Activated T-helper 1 cell treated with anti-CD3 and anti-CD28 coated beads, Interleukin-2, amount 50 U/mL, for 16 hours (primary cell): ENCODE measurements at places on chromosomes 6 and 20.

DNA sequence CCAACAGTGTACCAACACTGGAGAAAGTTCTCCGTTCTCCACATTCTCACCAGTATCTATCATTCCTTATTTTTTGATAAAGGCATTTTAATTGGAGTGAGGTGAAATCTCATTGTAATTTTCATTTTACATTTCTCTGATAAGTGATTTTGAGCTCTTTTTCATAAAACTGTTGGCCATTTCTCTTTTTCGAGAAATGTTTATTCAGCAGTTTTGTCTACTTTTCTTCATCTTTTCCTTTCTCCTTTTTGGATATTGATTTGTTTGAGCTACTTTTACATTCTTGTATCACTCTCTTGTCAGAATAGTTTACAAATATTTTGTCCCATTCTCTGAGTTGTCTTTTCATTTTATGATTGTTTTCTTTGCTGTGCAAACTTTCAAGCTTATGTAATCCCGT lies 555.2 kb downstream of the COL12A1 start:
- no peak for DNase-seq

DNA sequence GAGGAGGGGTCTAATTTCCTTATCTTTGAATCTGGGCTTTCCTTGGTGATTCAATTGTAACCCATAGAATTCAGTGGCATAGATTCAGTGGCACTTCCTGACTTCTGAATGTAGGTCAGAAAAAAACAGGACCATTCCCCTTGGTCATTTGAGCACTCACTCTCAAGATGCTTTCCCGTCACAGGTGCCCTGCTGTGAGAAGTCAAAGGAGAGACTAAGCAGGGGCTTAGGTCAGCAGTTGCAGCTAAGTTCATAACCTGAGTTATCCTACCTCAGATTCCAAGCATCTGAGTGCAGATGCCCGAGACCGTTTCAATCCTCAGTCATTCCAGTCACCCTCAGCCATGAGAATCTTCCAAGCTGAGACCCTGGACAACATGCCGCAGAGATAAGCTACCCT lies 506.6 kb downstream of the FRK start:
- no peak for DNase-seq

GRCh38 chr6:34858681-34859080 lies 29.2 kb downstream of the TAF11 start:
- no peak for DNase-seq

- no peak for DNase-seq
These were observed 14.6 kb upstream of the ARMC12 start for GRCh38 chr6:35722121-35722761.

DNA sequence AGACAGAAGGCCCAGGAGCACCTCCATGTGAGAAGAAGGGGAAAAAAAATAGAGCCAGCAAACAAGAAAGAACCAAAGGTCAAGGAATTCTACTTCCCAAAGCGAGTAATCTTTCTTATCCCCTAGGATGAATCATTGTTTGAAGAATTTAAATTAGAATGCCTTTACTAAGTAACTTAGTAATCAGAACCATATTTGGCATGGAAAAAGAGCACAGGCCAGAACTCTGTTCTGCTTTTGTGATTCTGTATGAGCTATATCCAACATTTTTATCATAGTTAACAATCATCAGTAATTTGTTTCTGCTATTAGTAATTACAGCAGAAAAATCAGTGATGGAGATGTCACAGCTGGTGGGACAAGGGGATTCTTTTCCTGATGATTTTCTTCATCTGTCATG lies 228.8 kb upstream of the FAM83B start:
- no peak for DNase-seq

DNA sequence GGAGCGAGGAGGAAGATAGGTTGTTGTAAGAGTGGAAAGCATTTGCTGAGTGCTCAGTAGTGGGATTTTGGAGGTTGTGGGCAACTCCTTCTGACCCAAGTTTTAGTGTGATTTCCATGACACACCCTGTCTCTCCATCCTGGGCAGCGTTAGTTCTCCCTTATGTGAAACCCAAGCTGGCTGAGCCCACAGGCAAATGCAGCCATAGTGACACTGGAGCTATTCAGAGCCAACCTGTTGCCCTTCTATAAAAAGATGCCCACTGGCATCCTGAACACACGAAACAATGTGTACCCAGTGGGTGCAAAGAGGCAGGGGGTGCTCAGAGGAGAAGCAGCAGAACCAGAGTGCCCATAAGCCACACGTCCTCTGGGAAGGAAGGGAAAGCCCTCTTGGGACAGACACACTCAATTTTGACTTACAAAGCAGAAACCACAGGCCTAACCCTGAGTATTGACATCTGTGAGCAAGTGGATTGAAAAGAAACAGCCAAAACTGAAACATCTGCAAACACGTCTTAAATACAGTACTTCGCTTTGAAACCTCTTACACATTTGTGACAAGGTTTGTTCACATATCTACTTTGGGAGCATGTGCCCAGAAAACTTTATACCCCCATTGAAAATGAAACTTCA lies 54.6 kb downstream of the BPIFB1 start:
- DNase-seq = no peak

DNA sequence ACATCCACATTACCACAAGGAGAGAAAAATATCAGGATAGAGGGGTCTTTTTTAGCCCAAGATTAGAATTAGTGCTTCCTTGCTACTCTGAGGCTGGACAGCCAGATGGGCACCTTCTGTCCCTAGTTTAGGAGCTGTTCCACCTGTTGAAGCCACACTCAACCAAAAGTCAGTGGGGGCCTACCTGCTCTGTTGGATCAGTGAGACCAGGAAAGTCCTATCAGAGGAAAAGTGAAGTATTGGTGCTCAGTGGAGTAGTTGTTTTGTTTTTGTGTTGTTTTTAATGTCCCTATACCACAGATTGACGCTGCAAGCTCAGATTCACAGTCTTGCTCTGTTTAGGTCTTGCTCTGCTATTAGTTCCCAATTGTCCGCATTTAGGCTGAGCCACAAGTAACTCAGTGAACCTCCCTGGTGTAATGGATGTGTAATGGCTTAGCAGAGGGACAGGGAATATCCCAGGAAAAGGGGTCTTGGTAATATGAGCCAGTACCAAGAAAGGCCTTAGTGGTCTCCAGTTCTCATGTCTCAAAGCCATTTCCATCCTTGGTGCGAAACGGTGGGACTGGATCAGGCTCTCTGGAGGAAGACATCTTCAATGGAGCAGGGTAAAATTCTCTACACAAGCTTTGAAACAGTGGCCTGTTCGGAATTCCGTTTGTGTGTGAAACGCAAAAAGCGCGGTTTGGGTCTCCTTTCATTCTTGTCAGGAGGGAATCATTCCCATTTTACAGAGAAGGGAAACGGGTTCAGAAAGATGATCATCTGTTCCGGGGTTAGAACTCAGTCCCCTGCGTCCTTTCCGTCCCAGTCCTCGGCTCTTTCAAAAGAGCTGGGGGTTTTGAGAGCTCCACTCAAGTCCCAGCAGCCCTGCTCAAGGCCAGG lies 631 bp upstream of the PABPC1L start:
- DNase-seq = no peak

DNA sequence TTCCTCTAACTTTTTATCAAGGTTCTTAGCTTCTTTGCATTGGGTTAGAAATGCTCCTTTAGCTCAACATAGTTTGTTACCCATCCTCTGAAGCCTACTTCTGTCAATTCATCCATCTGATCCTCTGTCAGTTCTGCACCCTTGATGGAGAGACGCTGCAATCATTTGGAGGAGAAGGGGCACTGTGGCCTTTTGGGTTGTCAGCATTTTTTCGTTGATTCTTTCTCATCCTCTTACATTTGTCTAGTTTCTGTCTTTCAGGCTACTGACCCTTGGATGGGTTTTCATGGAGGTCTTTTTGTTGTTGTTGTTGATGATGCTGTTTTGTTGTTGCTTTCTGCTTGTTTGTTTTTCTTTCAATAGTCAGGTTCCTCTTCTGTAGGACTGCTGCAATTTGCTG lies 26.3 kb upstream of the HMGN3 start:
- DNase-seq = no peak

DNA sequence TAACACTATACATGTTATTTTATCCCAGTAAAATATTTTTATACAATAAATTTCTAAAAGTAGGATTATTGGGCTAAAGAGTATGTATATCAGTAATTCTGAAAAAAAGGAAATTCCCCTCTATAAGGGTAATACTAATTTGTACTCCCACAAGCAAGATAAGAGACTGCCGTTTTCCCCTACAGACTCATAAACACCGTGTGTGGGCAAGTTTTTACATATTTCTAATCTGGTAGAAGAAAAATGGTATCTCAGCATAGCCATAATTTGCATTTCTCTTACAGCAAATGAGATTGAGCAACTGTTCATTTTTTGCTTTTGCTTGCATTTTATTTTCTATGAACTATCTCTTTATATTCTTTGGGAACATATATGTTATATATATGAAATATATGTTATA lies 26.0 kb upstream of the MYMX start:
- no peak for DNase-seq

DNA sequence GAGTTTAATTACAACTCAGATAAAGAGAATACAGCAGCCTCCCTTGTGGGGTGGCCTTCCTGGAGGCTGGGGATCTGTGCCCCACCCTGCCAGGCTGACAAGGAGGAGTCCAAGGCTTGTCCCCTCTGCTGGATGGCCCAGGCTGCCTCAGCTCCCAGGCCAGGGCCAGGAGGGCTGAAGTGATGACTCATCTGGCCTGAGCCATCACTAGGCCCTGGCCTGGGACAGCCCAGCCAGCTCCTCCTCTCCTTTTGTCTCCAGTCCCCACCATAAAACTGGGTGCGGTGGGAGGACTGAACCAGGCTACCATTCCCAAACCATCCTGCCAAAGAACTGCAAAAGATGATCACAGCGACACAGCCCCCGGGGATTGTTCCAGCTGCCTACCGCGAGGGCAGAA lies 15.0 kb downstream of the GRM4 start:
- DNase-seq = no peak

- no peak for DNase-seq
These were observed 15.1 kb upstream of the MCM3 start for GRCh38 chr6:52299653-52300052.

GRCh38 chr6:54020334-54020733 lies 90.9 kb upstream of the MLIP start:
- DNase-seq = no peak

DNA sequence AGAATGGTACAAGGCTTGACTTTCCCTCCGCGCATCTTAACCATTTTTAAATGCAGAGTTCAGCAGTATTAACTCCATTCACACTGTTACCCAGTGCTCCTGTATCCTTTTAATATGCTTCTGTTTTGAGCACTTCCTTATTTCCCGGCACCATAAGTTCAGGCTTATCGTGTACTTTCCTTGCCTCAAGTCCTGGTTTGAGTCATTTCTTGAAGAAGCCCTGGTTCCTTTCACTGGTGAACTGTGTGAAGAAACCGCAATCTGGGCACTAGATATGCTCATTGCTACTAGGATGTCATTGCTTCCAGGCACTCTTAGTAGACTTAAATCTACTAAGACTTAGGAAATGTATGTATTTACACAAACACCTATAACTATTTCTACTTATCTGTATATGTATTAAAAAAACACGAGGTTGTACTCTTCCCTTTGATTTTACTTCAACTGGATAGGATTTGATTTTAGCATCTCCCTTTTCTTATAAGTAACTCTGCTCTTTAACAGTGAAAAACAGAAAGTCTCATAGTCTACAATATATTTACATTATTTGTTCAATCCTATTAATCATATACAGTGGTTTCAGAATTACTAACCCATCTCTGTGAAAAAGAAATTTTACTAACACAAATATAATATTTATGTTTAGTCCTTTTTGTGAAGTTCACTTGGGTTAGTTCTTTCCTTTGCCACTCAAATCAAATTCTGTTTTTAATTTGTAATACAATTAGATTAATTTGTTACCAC lies 135.5 kb downstream of the CDKAL1 start:
- DNase-seq = no peak

DNA sequence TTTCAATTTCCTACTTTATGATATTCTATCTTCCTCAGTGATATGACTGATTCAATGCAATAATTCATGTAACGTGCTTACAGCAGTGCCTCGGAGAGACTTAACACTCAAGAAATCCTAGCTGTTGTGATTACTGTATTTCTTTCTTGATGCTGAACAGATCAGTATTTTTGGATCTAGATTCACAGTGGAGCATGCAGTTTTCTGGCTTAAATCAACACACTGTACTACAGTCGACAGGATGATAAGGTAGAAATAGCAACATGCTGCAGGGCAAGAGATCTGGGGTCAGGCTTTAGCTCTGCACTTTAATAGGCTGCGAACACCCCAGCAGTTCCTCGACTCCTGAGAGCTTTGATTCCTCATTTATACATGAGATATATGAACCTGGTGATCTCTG lies 161.0 kb downstream of the AIG1 start:
- DNase-seq = no peak

DNA sequence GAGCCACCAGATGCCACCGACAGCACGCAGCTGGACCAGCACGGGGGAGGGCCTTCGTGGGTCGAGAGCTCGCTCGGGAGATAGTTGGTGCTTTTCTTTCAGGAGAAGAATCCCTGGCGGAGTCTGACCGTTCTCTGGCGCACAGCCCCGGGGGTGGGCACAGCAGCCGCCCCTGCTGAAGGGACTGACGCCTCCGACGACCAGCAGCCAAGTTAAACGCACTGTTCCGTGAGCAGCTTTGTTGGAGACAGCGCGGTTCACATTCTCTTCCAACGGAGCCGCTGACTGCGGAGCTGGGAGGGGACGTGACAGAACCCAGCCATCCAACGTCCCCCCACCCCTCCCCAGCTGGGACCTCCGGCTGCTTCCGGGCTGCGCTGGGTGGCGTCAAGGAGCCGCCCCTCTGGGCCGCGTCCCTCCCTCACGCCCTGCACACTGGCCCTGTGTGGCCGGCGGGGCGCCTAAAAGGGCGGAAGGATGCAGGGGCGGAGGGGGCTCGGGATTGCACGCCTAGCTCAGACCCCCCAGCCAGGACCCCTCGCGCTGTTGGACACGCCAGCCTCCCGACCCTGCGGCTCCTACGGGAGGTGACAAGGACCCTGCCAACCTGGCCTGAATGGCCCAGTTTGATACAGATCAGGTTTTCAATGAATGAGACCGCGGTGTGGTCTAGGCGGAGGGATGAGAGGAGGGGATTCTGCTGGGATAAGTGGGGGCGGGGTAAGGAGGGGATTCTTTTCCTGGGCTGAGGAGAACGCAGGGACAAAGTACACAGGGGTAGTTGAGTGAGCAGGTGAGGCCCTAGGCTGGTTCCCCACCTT lies 36.4 kb upstream of the KHDC1 start:
- no peak for DNase-seq

- DNase-seq = no peak
These were observed 225.9 kb downstream of the TMEM242 start for GRCh38 chr6:157097255-157097955.

- no peak for DNase-seq
These were observed 361.6 kb upstream of the RUNX2 start for GRCh38 chr6:44966449-44967092.

DNA sequence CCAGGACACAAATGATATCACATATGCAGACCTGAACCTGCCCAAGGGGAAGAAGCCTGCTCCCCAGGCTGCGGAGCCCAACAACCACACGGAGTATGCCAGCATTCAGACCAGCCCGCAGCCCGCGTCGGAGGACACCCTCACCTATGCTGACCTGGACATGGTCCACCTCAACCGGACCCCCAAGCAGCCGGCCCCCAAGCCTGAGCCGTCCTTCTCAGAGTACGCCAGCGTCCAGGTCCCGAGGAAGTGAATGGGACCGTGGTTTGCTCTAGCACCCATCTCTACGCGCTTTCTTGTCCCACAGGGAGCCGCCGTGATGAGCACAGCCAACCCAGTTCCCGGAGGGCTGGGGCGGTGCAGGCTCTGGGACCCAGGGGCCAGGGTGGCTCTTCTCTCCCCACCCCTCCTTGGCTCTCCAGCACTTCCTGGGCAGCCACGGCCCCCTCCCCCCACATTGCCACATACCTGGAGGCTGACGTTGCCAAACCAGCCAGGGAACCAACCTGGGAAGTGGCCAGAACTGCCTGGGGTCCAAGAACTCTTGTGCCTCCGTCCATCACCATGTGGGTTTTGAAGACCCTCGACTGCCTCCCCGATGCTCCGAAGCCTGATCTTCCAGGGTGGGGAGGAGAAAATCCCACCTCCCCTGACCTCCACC lies 42.2 kb downstream of the SIRPA start:
- DNase-seq = no peak
